Central memory CD4-positive, alpha-beta T cell (primary cell): ENCODE measurements at places on chromosomes 4 and X.

DNA sequence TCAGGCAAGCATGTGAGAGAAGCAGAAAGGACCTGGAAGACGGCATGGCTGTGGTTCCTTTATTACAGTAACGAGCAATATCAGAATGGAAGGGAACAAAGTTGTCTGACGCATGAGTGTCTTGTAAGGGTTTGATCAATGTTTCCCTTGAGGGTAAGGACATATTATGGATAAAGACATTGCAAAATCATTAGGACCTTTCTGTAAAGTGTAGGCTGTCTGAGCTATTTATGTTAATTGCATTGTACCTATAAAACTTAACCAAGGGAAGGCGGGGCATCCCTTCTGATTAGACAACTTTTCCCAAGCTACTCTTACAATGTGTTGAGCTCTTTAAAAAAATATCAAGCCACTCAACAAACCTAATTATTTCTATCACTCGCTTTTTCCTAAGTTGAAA is 112.2 kb upstream of the JADE1 start:
- DNase-seq: no peak

DNA sequence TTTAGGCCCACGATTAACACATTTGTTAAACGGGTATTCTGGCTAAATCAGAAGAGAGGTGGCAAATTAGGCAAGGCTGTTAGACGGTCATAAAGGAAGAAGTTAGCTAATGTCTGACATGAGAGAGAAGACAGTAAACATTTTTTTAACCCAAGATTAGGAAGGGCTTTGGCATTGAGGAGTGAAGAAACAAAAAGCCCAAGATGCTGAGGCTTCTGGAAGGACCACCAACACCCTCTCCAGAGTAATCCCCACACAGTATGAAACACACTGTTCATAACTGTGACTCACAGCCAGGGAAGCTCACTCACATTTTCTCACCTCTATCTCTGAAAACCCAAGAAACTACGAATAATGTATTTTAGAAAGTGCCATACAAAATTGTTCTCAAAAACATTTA is 127.6 kb downstream of the AMELX start:
- DNase-seq: no peak

DNA sequence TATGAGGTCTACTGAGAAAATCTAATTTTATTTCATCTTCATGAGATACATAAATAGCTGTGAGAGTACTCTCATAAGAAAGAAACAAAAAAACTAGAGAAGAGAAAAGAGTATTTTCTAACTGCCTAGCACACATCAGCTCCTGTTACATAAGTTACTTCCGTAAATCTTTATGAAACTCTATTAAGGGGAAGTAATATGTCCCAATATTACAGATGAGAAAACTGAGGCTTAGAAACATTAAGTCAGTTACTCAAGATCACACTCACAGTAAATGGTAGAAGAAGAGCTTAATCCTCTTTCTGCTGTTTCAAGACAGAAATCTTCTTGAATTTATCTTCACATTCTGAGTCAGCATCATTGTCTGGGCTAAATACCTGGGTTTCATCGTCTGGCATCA is 164.1 kb downstream of the DTHD1 start:
- no peak for DNase-seq

DNA sequence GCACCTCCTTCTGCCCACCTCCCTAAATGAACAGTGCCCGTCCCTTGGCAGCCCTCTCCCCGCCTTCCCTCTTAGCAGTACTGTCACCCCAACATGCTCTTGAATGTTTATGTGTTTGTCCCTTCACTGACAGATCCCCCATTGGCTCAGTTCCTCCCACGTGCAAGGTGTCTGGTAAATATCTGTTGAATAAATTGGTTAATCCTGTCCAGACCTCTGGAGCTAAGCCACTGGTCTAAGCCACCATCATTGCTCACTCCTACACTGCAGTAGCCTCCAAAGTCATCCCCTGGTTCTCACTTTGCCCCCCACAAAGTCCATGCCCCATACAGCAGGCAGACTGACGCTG is 26.1 kb upstream of the MAN2B2 start:
- no peak for DNase-seq

DNA sequence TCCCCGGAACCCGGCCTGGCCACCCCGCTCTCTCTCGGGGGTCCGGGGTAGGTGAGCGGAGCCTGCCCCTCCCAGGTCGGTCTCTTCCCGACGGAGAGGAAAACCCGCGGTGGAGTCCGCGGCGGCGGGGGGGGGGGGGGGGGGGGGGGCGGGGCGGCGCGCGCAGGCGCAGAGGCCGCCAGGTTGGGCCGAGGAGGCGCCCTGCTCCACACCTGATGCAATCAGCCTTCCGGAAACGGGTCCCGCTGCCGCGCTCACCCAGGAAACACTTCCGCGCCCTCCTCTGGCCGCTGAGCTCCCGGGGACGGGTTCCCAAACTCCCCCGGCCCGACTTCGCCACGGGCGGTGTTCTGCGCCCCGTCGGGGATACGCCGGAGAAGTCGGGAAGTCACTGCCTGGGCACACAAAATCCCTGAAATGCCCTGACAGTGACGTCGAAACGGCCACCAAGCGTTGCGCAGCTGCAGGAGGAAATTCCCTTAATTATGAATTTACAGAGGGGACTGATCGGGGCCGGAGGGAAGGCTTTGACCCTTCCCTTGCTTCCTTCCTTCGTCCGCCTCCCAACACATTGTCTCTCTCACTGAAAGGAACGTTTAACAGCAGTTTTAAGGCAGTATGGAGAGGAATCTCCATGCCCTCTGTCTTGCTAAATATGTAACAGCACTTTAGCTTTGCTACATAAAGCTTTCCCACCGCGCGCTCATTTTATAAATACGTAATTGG is 2.1 kb upstream of the APBB2 start:
- no peak for DNase-seq

DNA sequence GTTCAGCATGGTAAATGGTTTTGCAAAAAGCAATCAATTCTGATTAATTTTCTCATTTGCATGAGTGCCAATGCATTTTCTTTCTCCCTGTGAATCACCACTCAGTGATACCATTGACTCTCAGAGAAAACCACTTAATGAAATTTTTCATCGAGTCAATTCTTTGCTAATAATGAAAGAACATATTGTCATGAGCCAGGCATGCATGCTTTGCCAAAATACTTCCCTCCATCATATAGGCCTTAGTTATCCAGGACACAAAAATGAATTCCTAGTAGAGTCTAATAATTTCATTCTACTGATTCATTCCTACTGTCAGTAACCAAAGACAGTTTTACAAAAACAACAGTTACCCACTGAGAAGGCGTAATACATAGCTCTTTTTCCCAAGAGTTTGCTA is 680.0 kb downstream of the TRIML1 start:
- no peak for DNase-seq

GRCh38 chr4:79563219-79563618 is 155.2 kb upstream of the GK2 start:
- no peak for DNase-seq

DNA sequence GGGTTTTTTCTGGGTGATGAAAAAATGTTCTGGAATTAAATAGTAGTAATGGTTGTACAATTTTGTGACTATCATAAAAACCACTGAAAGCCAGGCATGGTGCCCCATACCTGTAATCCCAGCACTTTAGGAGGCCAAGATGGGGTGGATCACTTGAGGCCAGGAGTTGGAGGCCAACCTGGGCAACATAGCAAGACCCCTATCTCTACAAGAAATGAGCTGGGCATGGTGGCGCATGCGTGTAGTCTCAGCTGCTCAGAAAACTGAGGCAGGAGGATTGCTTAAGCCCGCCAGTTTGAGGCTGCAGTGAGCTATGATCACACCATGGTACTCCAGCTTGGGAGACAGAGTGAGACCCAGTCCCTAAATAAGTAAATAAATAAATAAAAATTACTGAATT is 58.3 kb upstream of the TMEM131L start:
- DNase-seq: no peak

DNA sequence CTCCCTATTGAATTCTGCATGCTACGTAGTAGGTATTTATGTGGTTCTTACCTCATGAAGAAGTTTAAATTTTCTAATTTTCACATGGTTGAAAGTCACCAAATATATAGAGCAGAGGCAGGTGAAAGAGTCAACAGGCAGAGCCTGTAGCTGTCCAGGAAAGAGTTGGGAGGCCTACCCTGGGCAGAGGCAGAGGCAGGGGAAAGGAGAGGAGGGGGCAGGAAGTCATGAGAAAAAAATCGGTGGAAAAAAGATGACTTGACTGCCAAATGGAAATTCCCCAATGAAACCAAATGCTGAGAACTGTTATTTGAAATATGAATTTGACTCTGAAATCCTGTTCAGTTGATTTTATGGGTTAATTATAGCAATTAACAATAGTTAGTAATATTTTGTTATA is 23.1 kb upstream of the GPR34 start:
- DNase-seq: no peak
